ENCODE measurements at places on chromosomes 5 and 9.

DNA sequence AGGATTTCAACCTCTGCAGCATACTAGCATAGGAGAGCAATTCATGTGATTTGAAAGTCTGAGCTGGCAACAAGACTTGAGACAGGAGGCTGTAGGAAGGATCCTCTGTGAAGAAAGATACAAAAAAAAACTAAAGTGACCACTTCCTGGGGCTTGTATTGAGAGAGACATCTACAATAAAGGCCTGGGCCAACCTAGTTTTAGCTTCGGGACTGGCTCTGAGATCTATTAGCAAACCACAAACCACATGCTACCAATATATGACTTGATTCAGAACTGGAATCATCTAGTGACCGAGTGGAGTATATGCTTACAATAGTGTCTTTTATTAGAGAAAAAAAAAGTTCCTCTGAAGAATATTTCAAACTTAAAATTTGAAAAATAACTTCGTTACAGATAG lies 1448.9 kb upstream of the CDH6 start:
- DNase-seq: no peak

- DNase-seq: no peak
Measured at GRCh38 chr9:99947395-99947794, 40.9 kb downstream of the STX17 start.

DNA sequence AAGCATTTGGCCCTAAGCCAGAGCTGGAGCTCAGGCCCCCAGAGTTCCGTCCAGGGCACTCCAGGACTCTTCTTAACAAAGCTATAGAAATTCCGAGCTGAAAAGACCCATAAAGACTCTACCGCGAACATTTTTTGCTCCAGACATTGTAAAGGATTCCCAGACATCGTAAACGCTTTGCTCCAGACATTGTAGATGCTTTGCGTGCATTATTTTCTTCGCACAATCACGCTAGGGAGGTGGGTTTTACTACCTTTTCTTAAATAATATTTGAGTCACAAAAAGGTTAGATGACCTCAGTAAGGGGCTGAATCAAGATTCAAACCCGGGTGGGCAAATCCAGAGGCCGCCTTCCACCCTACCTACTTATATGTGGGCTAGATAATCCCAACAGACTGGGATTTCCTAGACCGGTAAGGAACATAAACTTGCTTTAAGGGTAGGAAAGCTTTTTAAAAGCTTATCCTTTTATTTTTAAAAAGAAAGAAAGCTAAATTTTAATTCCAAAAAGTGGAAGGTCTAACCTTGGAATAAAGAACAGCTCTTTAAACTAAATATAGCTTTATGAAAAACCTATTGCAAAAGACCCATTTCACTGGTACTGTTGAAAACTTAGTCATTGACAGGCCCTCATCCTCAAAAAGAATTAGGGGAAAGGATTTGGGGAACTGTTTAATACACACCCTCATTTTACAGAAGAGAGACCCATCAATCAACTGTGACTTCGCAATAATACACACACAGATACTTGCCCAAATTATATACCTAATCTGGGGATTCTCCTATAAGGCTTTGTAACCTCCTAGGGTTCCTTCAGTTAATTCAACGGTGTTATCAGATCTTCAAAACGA lies 822 bp upstream of the TNIP1 start:
- DNase-seq: no peak

- no peak for DNase-seq
Measured at GRCh38 chr9:9924376-9924775, 688.4 kb downstream of the PTPRD start.

DNA sequence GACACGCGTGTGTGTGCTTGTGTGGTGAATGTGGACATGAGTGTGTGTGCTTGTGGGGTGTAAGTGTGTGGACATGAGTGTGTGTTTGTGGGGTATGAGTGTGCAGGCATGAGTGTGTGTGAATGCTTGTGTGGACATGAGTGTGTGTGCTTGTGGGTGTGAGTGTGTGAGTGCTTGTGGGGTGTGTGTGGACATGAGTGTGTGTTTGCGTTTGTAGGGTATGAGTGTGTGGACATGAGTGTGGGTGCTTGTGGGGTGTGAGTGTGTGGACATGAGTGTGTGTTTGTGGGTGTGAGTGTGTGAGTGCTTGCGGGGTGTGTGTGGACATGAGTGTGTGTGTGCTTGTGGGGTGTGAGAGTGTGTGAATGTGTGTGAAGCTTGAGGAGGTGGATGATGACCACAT lies 29.8 kb upstream of the TIFAB start:
- no peak for DNase-seq

DNA sequence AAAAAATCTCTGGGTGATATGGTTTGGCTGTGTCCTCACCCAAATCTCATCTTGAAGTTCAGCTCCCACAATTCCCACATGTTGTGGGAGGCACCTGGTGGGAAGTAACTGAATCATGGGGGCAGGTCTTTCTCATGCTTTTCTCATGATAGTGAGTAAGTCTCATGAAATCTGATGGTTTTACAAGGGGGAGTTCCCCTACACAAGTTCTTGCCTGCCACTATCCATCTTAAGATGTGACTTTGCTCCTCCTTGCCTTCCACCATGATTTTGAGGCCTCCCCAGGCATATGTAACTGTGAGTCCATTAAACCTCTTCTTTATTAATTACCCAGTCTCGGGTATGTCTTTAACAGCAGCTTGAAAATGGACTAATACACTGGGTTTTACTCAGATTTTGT lies 513.9 kb downstream of the TLE4 start:
- no peak for DNase-seq

- DNase-seq: no peak
Measured at GRCh38 chr5:39730006-39730405, 305.2 kb upstream of the DAB2 start.

- no peak for DNase-seq
Measured at GRCh38 chr5:133396187-133396741, 216.1 kb downstream of the FSTL4 start.

DNA sequence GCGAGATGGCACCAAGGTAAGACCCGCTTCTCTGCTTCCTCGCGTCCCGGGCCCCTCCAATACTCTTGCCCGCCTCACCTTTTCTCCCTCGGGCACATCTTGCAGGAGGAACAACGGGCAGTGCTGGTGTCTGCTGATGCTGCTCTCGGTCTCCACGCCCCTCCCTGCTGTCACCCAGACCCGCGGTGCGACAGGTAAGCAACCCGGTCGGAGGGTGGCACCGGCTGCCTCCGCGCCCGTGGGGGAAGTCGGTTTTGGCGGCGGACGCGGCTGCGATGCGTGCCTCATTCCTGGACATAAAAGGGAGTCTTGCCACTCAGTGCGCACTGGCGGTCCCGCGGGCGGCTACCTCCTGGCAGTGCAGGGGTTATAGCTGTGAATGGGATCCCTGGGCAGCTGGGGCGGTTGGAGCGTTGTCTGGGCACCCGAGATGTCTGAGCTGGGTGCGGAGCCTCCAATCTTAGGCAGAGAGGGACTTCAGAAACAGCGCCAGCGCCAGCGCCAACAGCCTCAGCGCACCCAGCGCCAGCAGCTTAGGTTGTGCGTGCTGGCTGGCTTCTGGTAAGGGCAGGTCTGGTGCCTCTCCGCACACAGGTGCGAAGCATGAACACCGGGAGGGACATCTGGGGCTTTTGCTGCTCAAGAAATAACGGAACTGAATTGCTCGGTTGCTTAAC lies 488 bp downstream of the COL15A1 start:
- no peak for DNase-seq

- no peak for DNase-seq
Measured at GRCh38 chr9:93597142-93597706, 20.8 kb downstream of the PHF2 start.

- no peak for DNase-seq
Measured at GRCh38 chr5:60886158-60886557, 42.1 kb upstream of the ELOVL7 start.

GRCh38 chr5:83029912-83030311 lies 47.3 kb downstream of the TMEM167A start:
- DNase-seq: no peak

DNA sequence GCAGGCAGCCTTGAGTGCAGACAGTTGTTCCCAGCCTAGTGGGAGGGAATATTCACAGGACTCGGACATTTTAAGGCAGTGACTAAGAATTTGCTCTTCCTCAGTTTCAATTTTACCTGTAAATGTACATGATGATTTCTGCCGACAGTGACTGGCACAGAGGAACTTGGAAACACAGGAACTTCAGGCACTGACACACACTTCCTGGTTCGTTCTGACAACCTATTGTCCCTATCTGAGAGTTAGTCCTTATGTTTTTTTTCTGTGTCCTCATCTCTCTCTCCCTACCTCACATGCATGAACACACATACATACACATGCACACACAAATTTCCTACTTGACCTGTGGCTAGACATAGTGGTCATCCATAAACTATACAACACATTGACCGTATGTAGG lies 89.4 kb upstream of the CD180 start:
- DNase-seq: no peak

DNA sequence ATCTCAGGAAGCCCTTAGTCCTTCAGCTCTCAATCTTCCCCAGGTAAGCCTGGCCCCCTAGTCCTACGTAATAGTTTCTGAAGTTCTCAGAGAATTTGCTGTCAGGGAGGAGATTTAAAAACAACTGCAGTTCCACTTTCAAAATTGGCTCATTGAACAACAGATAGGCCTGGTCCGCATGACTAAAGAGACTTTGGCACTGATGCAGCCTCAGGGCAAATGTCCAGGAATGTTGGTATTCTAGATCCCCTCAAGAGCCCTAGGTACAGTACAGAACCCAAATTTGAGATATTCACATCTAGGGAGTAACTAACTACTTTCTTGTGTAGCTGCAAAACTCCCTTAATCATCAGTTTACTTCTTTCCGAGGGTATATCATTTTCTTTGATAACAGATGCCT lies 162.8 kb downstream of the GABRG2 start:
- DNase-seq: no peak

GRCh38 chr5:127839072-127839471 lies 135.9 kb downstream of the CCDC192 start:
- no peak for DNase-seq

DNA sequence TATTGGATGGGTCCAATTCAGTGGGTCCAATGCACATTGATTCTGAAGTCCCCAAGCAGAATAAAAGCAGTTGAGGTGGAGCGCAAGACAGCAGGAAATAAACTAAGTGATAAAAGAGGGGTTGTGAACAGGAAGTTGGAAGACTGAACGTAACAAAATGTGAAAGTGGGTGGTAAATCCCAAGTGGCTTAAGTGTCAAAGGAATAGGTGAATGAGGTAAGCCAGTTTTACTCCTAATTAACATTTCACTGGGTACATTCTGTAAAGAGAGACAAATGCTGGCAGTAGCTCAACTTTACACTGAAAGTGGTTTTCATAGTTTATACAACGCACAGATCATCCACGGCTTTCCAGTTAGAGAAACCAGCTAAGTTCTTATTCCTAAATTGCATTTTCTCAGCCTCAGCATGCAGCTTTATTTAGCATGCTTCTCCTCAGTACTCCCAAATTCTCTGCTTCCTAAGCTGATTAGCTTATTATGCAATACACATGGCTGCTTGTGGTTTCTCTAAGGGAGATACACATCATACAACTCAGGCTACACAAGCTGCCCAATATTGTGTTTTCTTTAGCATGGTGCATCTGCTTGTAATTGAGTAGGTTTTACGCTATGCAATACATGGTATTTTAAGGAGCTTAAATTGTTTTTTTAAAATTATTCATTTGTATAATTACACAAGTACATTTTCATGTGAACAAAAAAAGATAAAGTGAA lies 34.2 kb upstream of the HSD17B4 start:
- DNase-seq: no peak

DNA sequence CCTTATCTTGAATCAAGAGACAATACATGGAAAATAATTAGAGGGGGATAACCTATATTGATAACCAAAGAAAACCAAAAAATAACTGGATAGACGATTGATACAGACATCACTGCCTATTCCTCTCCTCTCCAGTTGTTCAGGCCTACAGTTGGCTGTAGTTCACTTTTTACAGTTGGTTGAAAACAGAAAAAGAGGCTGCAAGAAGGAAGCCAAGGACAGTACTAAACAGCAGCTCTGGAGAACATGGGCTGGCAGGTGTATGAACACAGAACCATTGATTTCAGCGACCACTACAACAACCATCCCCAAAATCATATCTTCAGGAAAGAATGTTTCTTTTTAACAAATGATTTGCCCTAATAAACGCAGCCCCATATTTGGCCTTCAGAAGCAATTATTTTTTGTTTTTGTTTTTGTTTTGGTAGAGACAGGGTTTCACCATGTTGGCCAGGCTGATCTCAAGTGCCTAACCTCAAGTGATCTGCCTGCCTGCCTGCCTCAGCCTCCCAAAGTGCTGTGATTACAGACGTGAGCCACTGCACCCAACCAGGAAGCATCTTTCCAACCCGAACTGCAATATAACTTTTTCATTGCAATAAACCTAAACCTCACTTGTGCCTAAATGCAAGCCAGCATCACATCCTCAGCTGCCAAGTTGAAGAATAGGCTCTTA lies 64.3 kb downstream of the MLLT3 start:
- DNase-seq: no peak

DNA sequence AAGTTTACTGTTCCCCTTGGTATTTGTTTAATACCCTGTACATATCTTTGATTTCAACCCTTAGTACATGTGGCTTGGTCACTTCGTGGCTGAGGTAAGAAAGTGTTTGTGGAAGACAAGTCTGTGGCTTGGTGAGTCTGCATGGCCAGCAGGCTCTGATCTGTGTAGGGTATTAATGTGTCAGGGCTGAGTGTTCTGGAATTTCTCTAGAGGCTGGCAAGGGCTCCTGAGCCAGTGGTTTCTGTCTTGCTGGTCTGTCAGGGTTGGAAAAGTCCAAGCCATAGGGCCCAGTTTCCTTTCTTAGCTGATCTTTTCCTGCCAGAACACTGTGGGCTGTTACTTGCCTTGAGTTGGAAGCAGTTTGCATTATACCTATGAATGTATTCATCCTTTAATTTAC lies 48.0 kb upstream of the FBXL7 start:
- no peak for DNase-seq

- no peak for DNase-seq
Measured at GRCh38 chr5:9507974-9508373, 37.9 kb downstream of the SEMA5A start.
